Activated T-helper 2 cell treated with anti-CD3 and anti-CD28 coated beads, Interferon-gamma antibody, Interleukin-2, Interleukin-4, amounts not matched to agents 10 μg/mL and 5 μg/mL and 100 μg/mL, durations not matched to agents 14 hours and 24 hours and 36 hours (primary cell): ENCODE measurements at places on chromosomes 2 and 18.
A peak's percentile ranks its signal among the peaks of the same experiment; 100 is the strongest.

DNA sequence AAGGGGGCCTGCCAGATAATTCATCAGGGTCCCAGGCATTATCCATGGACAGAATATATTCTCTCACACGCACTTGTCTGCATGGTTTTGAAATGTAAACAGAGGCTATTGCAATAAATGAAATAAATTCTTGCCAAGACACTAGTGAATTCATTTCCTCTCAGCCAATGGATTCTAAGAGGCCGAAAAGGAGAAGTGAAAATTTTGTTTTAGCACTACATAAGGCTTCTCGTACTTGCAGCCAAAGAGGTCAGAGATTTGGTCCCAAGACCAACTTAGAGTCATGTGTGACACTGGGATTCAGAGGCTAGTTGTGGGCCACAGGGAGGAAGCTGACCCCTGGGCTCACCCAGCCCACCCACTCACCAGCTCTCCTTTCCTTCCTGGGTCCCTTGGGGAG lies 184.1 kb upstream of the GLI2 start:
- peaks cover 2% of the 10 kb centered on the region for H3K4me1 ChIP-seq
- H3K4me3 ChIP-seq = no peak overlapping the region
- no peaks in the 10 kb centered on the region for H3K36me3 ChIP-seq
- DNase-seq = no peak
- peaks cover 14% of the 10 kb centered on the region for H3K27me3 ChIP-seq

DNA sequence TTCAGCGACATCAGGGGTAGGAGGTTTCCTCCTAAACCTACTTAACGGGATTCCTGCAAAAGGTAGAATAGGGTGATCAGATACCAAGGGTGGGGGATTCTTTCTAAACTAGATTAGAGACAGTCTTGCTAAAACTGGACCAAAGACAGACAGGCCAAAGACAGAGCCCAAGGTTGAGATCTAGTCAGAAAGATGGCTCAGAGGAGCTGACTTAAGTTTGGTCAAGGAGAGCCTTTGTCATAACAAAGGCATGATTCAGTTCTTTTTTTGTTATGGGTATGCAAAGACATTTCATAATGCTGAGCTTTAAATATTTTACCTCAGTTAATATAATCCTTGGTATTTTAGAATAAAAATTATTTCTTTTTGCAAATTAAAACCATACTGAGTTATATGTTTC lies 17.8 kb upstream of the GPR75 start:
- H3K27ac ChIP-seq = no peak overlapping the region
- no peak for DNase-seq
- H3K27me3 ChIP-seq = no peaks in the 10 kb centered on the region
- H3K4me1 ChIP-seq = peaks cover 7% of the 10 kb centered on the region
- peaks cover 54% of the 10 kb centered on the region for H3K36me3 ChIP-seq
- no peak overlapping the region for H3K4me3 ChIP-seq

- H3K27ac ChIP-seq = no peak overlapping the region
- no peak for DNase-seq
- H3K4me3 ChIP-seq = no peak overlapping the region
Observed at GRCh38 chr18:48342581-48342980, 66.6 kb downstream of the ZBTB7C start.

GRCh38 chr2:203347375-203347774 lies 19.2 kb downstream of the ABI2 start:
- H3K27ac ChIP-seq = no peak overlapping the region
- peaks cover 3% of the 10 kb centered on the region for H3K36me3 ChIP-seq
- no peaks in the 10 kb centered on the region for H3K27me3 ChIP-seq
- H3K4me1 ChIP-seq = no peaks in the 10 kb centered on the region
- no peak for DNase-seq
- H3K4me3 ChIP-seq = no peak overlapping the region

DNA sequence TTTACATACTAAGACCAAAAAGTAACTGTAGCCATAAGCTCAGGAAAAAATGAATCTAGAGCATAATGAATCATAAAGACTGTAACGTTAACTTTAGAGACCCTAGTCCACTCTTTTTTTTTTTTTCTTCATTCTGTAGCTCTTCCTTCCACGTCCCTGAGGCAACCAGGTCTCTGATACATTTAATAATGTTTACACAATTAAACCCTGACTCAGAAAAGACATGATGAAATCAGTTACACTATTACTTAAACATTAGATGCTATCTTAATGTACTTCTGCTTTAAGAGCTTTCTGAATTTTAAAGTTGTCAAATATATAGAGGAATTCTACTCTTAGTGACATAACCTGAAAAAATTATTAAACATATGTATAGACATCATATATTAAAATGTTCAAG lies 1121.5 kb upstream of the DDX18 start:
- no peak for DNase-seq
- H3K27ac ChIP-seq = no peak overlapping the region
- H3K4me1 ChIP-seq = no peaks in the 10 kb centered on the region
- H3K36me3 ChIP-seq = no peaks in the 10 kb centered on the region
- no peak overlapping the region for H3K4me3 ChIP-seq
- H3K27me3 ChIP-seq = no peaks in the 10 kb centered on the region

GRCh38 chr18:23529604-23530003 lies 26.3 kb downstream of the RMC1 start:
- peaks cover 83% of the 10 kb centered on the region for H3K36me3 ChIP-seq
- no peak overlapping the region for H3K27ac ChIP-seq
- no peak for DNase-seq

GRCh38 chr18:76259711-76260110 lies 235.3 kb downstream of the ZNF516 start:
- peaks cover 2% of the 10 kb centered on the region for H3K27me3 ChIP-seq
- no peak for DNase-seq
- H3K27ac ChIP-seq = no peak overlapping the region
- no peaks in the 10 kb centered on the region for H3K4me1 ChIP-seq
- H3K4me3 ChIP-seq = no peak overlapping the region

GRCh38 chr2:96342085-96342484 lies 6.5 kb downstream of the NCAPH start:
- H3K27me3 ChIP-seq = no peaks in the 10 kb centered on the region
- peak; percentile 53 for DNase-seq
- peak overlapping the region; percentile 87 for H3K27ac ChIP-seq
- peaks cover 85% of the 10 kb centered on the region for H3K36me3 ChIP-seq
- H3K4me1 ChIP-seq = peaks cover 76% of the 10 kb centered on the region
- peak overlapping the region; percentile 60 for H3K4me3 ChIP-seq

GRCh38 chr2:117123362-117123761 lies 691.1 kb upstream of the DDX18 start:
- DNase-seq = no peak
- no peak overlapping the region for H3K27ac ChIP-seq
- H3K36me3 ChIP-seq = no peaks in the 10 kb centered on the region
- H3K27me3 ChIP-seq = no peaks in the 10 kb centered on the region
- H3K4me3 ChIP-seq = no peak overlapping the region

DNA sequence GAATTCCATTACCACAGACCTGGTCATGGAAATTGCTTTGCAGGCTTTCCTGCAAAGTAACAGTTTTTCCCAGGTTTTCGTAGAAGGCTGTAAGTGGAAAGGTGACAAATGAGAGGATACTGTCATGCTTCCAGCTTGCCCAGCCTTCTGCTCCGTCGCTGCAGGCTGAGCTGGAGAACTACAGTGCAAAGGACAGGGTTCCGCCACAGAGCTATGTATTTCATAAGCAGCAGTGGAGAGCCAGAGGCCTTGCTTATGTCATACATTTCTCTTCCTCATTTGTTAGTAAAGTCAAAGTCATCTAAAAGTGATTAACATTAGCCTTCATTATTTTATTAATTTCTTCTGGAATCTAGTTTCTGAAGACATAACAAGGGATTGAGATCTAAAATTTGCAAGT lies 72.9 kb upstream of the RBM44 start:
- H3K4me1 ChIP-seq = peaks cover 38% of the 10 kb centered on the region
- no peak overlapping the region for H3K27ac ChIP-seq
- no peak for DNase-seq
- no peak overlapping the region for H3K4me3 ChIP-seq
- H3K36me3 ChIP-seq = peaks cover 66% of the 10 kb centered on the region
- no peaks in the 10 kb centered on the region for H3K27me3 ChIP-seq

- H3K27me3 ChIP-seq = peaks cover 8% of the 10 kb centered on the region
- no peaks in the 10 kb centered on the region for H3K36me3 ChIP-seq
- no peak overlapping the region for H3K4me3 ChIP-seq
Observed at GRCh38 chr2:84375020-84375419, 84.1 kb downstream of the SUCLG1 start.

DNA sequence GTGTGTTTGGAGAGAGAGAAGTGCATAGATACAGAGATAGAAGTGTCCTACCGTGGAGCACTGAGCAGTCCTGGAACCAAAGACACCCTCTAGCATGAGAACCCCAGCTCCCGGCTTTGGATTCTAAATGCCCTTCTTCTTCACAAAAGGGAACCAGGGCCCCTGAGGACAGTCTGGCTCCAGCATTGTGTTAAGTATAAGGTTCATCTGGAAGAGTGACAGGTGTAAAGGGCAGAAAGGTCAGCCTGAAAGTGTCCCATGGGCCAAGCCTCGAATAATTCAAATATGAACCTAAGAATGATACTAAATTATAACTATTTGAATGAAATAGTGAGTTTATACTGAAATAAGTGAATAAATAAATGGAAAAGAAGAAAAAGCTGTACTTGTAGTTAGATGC lies 109.7 kb downstream of the SNTG2 start:
- peaks cover 4% of the 10 kb centered on the region for H3K27me3 ChIP-seq
- no peak overlapping the region for H3K27ac ChIP-seq
- H3K4me1 ChIP-seq = no peaks in the 10 kb centered on the region
- H3K4me3 ChIP-seq = no peak overlapping the region
- H3K36me3 ChIP-seq = no peaks in the 10 kb centered on the region

- no peaks in the 10 kb centered on the region for H3K4me1 ChIP-seq
- no peaks in the 10 kb centered on the region for H3K36me3 ChIP-seq
- H3K27me3 ChIP-seq = peaks cover 5% of the 10 kb centered on the region
Observed at GRCh38 chr2:133993160-133993559, 260.7 kb upstream of the MGAT5 start.

DNA sequence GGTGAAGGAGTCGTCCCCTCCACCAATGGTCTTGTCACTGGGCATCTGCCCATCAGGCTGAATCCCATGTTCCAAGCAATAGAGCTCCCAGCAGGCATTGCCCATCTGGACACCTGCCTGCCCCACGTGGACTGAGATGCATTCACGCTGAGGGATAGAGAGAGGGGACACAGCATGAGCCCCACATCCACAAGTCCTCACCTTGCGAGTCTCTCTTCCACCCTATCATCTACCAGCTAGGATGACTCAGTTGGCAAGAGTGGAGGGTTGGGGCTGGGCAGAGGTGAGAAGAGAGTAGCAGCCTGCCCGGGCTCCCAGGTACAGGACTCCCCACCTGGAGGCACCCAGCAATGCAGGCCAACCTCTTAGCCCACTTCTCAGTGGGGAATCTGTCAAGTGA lies 959 bp upstream of the TUBA4B start:
- H3K4me1 ChIP-seq = peaks cover 65% of the 10 kb centered on the region
- no peak for DNase-seq
- peak overlapping the region; percentile 85 for H3K27ac ChIP-seq
- H3K4me3 ChIP-seq = peak overlapping the region; percentile 77
- no peaks in the 10 kb centered on the region for H3K27me3 ChIP-seq

DNA sequence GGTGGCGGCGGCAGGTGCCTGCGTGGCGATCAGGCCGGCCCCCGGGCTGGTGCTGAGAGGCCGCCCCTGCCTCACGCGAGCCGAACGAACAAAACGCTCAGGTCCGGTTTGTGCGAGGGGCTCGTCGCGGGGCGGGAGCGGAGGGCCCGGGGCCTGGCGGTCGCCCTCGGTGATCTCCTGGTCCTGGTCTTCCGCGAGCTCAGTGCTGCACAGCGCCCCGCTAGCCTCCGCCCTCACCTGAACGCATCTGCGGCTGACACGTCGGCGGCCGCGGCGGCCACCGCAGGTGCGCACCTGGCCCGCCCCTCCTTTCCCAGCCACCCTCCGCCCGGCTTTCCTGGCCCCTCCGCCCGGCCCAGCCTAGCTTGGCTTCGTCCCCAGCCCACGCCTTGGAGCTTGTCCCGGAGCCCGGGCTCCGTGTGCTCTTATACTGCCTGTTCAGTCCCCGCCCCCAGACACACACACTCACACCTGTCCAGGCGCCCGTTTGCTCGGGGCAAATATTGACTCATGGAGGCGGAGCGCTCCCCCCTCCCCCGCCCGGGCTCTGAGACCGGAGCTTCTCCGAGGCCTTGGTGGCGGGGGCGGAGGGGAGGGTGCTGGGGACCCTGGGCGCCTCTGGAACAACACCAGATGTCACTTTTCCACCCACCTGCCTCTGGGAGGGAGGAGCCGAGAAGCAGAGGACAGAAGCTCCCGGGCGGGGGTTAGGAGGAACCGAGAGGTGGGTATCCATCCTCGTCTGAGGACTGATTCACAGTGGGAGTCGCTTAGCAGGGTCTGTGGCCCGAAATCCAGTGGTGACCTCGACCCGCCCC lies 8.6 kb upstream of the CRYBA2 start:
- no peaks in the 10 kb centered on the region for H3K36me3 ChIP-seq
- H3K4me1 ChIP-seq = peaks cover 4% of the 10 kb centered on the region
- peaks cover 62% of the 10 kb centered on the region for H3K27me3 ChIP-seq
- DNase-seq = no peak
- no peak overlapping the region for H3K4me3 ChIP-seq

GRCh38 chr2:53907582-53907981 lies 47.8 kb upstream of the GPR75 start:
- H3K27me3 ChIP-seq = no peaks in the 10 kb centered on the region
- H3K36me3 ChIP-seq = peaks cover 58% of the 10 kb centered on the region
- no peak for DNase-seq
- H3K27ac ChIP-seq = no peak overlapping the region

DNA sequence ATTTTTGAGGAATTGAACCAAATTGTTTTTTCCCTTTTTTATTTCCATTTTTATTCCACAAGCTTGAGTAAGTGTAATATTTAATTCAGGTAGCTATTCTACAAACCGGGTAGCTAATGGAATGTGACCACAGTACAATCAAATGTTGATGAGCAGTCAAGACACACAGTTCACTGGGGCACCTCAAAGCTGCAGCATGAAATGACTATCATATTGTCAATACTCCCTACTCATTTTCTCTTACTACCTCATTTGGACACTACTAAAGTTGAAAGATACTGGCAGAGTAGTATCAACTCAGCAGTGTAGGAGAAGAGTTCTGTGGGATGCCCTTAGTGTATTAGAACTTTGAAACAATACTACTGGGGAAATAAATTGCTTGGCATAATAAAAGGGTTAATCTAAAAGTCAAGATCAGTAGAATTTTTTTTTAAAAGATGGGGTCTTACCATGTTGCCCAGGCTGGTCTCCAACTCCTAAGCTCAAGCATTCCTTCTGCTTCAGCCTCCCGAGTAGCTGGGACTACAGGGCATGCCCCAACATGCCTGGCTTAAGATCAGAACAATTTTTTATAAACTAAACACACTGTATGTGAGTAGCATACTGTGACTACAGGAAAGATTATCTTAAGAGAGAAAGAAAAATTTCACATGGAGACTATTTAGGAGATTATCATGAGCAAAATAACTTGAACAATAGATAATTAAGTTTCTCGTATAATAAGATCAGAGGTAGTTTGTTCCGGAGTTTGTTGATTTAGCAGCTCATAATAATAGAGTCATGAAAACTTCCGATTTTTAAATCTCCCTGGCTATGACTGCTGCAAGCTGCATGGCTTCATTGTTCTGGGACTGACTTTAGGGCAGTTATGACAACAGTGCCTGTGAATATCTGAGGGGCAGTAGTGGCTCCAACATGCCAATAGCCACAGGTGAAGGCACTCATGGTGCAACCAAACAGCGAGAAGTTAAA lies 43.7 kb downstream of the MYO3B start:
- no peak overlapping the region for H3K4me3 ChIP-seq
- no peaks in the 10 kb centered on the region for H3K4me1 ChIP-seq
- no peaks in the 10 kb centered on the region for H3K36me3 ChIP-seq

GRCh38 chr2:102283996-102284395 lies 27.4 kb upstream of the IL1RL1 start:
- no peaks in the 10 kb centered on the region for H3K27me3 ChIP-seq
- no peak overlapping the region for H3K4me3 ChIP-seq
- peaks cover 14% of the 10 kb centered on the region for H3K4me1 ChIP-seq
- H3K36me3 ChIP-seq = no peaks in the 10 kb centered on the region
- no peak overlapping the region for H3K27ac ChIP-seq
- DNase-seq = no peak
